Stimulated activated CD4-positive, alpha-beta T cell treated with anti-CD3 and anti-CD28 coated beads, Interleukin-1b, Interleukin-23, amount 100 ng/mL, for 1 hour (primary cell): ENCODE measurements at places on chromosomes 6 and 20.

- DNase-seq: no peak
These were observed 408.4 kb downstream of the PKHD1 start for GRCh38 chr6:51678905-51679620.

DNA sequence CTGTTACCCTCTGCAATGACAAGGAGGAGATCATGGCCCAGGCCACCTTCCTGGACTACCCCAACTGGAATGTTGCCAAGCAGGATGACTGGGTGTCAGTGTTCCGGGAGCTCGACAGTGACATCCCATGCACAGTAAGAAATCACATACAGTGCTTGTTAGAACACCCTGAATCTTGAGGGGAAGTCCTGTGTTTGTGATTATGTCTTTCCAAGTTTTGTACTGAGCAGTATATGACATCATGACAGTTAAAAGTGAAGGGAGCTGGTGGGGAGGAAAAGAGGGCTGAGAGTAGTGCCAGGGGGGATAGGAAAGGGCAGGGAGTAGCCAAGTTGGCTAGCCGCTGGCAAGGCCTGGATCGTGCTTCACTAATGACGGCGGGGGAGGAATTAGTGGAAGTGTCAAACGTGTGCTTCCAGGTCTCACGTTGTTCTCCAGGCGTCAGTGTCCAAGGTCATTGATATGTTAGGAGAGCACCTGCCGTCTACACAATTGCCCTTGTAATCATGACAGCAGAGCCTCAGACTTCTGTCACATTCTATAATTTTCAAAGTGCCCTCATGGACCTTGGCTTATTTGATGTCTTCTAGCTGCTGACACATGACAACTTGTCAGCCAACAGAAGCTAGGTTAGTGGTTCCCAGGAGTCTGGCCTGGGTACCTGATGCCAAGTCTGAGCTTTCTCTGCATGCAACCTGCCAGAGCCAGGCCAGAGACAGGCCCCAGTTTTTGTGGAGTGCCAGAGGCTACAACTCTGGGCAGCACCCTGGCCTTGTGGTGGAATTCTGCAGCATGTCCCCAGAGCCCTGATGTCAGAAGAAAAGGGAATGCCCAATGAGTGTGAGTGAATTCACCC lies 18.8 kb downstream of the CFAP61 start:
- no peak for DNase-seq

DNA sequence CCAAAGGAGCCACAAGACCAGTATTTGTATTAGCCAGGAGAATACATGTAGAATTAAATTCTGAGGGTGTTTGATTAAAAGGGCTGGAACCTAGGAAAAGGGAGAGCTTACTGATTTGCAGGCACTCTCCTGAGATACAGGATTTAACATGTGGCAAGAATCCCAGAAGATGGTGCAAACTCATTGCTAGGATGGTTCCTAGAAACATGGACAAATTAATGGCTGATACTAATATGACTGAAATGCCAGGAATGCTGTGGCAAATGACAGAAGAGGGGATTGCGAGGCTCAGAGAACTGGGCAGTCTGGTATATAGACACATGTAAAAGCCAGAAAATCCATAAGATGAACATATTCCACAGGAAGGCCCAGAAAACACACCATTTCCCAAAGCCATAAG lies 118.1 kb downstream of the RWDD2A start:
- no peak for DNase-seq

DNA sequence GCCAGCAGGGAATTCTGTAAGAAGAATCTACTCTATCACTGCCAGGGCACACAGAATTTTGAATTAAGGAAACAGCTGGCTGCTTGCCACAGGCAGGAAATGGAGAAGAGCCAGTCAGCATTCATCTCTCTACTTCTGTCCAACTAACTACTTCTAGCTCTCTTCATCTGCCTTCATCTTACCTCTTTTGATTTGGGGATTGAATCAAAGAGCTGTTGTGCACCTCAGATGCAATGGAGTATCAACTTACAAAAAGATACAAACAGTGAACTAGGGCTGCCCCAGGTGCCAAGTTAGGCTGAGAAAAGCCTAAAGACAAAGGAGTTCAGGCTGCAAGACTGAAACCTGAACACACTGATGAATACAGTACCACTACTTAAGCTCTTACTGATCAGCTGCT lies 82.0 kb downstream of the PTPRK start:
- DNase-seq: no peak

DNA sequence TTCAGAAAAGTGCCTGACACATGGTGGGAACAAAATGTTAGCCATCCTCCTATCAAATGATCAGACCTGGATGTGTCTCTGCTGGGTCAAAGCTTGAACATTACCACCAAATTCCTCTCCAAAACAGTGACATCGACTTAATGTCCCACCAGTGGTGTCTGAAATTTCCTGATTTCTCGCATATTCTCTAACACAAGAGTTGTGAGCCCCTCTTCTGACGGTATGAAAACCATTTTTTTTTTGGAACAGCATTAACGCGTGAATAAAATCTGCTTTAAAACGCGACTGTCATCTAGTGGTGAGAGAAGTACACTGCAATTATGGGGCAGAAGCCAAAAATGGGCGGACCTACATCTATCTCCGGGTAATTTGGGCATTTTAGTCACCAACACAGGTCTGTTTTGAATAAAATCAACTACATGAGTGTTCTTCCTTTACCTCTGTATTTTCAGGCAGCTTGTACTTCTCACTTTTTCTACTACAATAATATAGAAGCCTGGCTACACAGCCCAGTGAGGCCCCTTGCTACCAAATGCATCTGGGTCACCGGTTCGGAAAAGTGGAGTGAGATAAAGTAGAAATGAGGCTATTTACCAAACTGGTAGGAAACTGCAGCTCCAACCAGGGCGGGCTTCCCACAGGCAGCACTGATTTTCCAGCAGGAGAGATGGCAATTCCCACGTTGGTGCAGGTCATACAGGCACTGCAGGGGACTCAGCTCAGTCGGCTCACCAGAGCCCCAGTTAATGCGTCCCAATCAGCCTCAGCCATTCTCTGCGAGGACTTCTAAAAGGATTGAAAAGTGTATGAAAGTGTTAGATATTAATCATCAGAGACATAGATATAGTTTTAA lies 27.4 kb downstream of the MGME1 start:
- DNase-seq: no peak

DNA sequence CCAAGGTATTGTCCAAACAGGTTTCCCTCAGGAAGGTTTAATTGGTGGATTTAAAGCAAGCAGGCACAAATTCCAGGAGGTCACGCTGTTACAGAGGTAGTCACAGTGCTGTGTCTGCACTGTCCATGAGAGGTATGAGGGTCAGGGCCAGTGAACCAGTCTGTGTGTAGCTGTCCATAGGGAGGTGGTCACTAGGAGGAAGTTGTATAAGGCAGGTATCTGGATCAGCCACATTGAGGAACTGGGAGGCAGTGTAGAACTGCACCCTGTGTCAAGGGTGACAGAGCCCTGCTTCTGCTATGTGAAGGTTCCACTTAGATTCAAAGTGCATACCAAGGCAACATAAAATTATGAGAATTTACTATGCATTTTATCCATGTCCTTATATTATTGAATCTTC lies 73.3 kb downstream of the MAP3K4 start:
- no peak for DNase-seq

DNA sequence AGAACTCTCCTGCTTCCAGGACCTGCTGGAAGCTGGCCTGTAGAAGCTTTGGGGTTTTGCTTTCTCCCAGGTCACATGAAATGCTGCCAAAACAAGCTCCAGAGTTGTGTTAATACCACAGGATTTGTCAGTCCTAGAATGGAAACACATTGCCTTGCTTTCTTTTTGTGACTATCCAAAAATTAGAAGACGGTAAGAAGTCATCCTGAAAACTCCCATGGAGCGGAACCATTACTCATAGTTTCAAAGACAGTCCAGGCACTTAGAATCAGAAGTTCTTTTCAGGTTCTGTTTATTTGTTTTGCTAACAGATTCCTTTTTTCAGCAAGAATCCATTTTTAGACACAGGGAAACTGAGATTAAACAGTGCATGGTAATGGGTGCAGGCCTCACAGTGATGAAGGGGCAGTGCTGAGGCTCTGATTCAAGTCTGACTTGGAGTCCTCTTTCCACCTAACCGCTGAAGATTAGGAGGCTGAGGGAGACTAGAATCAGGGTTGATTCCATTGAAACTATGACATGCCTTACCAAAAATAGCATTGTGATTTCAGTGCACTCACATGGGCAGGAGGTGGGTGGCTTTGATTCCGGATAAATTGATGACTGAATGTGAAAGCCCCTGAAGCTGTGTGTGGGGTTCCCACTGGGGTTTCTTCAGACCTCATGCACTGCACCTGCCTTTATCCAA lies 72.2 kb upstream of the NAA20 start:
- no peak for DNase-seq

DNA sequence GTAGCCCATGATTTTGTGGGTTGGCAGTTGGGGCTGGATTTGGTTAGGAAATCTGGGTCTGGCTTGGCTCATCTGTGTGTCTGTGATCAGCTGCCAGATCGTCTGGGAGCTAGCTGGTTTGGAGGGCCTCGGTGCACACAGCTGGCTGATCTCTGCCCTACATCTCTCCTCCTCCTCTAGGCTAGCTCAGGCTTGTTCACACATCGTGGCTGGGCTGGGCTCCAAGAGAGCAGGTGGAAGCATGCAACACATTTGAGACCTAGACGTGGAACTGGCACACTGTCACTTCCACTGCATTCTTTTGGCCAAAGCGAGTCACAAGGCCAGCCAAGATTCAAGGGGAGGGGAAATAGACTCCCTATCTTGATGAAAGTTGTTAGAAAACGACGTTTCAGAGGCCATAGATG lies 15.9 kb downstream of the NDUFAF5 start:
- DNase-seq: no peak

GRCh38 chr6:105135907-105136430 lies 43.8 kb downstream of the POPDC3 start:
- DNase-seq: no peak

- DNase-seq: no peak
These were observed 1.5 kb downstream of the PBX2 start for GRCh38 chr6:32188381-32189068.
